ENCODE measurements at places on chromosomes 13 and 19.

DNA sequence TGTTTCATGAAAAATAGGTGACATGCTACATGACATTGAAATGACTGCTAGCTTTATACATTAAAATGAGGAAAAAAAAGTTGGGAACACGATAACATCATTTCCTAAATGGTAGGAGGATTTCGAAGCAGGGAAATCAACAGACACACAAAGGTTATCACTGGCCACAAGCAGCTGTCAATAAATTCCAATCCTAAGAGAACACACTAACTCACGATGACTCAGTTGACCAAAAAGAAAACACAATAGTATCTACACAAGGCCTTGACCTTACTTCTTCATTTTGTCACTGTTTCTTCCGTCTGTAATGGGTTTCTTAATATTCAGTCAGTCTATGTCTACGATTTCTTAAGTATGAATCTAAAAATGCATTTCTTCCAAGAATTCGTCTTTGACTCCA, 36.5 kb downstream of the STARD13 start:
- DNase-seq, result no peak

GRCh38 chr13:76516013-76516412, 370.2 kb downstream of the KCTD12 start:
- no peak for DNase-seq

DNA sequence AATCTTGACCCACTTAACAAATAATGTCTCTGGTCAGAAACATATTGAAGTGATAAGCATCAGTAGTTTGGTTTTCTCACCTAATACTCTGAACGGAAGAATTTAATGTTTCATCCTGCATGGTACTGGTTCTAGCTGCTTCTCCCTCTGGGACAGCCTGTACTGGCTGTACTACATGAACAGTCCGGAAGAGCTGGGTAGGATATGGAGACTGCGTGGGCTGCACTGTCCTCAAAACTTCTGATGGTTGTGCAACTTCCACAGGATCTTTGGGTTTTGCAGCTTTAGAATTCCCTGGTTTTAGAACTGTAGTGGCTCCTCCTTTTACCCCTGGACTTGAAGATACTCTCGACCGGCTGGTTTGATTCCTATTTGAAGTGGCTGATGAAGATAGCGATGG, 78.3 kb downstream of the ELF1 start:
- DNase-seq, result no peak

- DNase-seq, result no peak
Measured at GRCh38 chr13:43838909-43839308, 40.6 kb downstream of the CCDC122 start.

DNA sequence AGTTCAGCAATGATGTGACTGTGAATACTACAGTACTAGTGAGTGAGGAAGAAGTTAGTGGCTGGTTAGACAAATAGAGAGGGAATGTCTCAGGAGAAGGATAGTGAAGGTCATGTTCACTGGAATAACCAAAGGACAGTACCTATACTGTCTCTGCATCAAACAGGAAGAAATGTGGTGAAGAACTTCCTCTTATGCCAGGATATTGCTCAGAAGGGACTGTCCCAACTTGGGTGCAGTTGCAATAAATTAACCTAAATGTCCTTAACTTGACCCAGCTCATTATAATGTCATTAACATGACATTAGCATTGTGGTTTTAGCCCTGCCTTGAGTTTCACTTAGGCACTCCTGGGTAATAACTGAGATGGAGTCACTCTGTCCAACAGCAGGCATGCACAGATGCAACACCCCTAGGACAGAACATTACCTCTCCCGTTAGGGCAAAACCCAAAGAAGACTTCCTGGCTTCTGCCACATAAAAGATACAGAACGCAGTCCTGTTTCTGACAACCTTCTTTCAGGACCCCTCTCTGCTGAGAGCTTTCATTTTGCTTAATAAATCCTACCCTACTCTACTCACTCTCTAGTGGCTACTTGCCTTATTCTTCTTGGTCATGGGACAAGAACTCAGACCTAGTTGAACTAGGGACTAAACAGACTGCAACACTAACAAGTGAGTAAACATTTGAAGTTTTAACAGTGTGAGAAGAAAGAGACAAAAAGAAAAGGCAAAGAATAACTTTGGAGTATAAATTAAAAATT, 1591.6 kb upstream of the MIR17HG start:
- no peak for DNase-seq

DNA sequence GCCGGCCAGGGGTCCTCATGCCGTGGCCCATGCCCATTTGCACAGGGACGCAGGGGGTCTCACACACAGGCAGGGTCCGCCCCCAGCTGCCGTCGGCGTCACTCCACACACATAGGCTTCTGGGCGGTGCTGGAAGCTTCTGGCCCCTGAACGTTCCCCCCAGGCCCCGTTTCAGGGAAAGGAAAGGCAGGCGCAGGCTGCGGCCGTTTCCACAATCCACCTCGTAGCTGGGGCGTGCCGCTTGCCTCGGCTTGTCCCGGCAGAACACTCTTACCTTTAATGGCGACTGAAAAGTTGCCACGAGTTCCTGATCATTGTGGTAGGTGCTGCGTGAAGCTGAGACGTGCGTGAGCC, 53.4 kb downstream of the MCF2L start:
- DNase-seq, result no peak

- no peak for DNase-seq
Measured at GRCh38 chr13:109650861-109651260, 135.5 kb downstream of the IRS2 start.

DNA sequence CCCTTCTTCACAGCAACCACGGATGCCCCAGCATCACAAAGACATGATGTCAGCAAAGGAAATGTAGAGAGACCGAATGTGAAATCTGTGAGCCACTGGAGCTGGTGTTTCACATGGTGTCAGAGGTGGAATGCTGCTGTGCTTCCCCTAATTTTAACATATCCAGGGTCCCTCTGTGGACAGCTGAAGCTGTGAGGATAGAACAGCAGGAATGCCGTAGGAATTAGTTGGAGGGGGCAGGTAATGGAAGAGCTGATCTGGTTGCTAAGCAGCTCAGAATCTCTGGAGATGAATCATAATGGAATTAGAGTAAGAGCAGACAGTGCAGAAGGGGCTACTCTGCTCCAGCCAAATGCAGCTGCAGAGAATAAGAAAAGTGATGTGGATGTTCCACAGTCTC, 68.9 kb upstream of the ZNF835 start:
- no peak for DNase-seq

DNA sequence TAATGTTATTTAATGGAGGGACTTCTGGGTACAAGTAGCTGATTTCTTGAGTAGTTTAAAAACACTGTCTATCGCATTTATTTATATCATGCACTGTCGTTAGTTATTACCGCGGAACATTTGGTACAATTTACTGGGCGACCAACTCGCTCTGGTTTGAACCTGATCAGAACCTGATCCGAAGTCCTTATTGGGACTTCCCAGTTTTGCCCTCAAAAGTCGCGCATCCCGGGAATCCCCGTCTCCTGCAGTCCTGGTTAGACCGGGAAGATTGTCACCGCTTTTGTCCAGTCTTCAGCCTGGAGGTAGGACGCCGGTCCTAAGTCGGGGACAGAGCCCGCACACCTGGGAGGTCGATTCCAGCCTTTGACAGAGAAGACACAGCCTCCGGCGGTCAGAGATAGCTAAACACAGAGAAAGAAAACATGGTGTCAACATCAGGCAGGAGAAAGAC, 694 bp downstream of the CLN5 start:
- no peak for DNase-seq

- no peak for DNase-seq
Measured at GRCh38 chr13:80171096-80171495, 169.8 kb downstream of the SPRY2 start.

- DNase-seq, result no peak
Measured at GRCh38 chr19:33826521-33826920, 29.9 kb downstream of the KCTD15 start.

GRCh38 chr13:91879360-91879759, 480.9 kb downstream of the GPC5 start:
- no peak for DNase-seq

DNA sequence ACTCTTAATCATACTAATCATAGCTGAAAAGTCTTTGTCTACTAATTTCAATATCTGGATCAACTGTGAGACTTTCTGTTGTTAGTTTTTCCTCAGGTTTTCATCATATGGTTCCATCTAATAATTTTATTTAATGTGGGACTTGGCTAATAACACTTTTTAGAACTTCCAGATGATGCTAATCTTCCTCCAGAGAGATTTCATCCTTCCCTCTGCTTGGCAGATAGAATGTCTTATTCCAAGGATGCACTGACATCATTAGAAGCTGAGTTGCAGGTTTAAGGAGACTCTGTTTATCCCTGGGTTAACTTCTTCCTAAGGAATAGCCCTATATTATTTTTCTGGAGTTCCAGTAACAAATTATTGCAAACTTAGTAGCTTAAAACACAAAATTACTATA, 325.6 kb downstream of the COG6 start:
- DNase-seq, result no peak

- no peak for DNase-seq
Measured at GRCh38 chr13:110518571-110518970, 43.0 kb downstream of the RAB20 start.

- no peak for DNase-seq
Measured at GRCh38 chr13:24269821-24270220, 39.6 kb upstream of the C1QTNF9 start.

All from stimulated activated CD8-positive, alpha-beta memory T cell treated with anti-CD3 and anti-CD28 coated beads, Interleukin-2, amount 100 ng/mL, for 1 hour (primary cell).